ENCODE measurements at places on chromosomes 11 and 22. TPM values are rescaled to one million over a fixed set of nuclear protein-coding genes. Genes with fewer than 3 reads are reported as not detected.

- H3K27ac ChIP-seq, result no peak overlapping the region
- no peaks in the 10 kb centered on the region for H3K4me1 ChIP-seq
- peaks cover 27% of the 10 kb centered on the region for H3K36me3 ChIP-seq
- DNase-seq, result no peak
- no peaks in the 10 kb centered on the region for H3K27me3 ChIP-seq
- H3K4me3 ChIP-seq, result no peak overlapping the region
Observed at GRCh38 chr11:45947885-45948284, 25.4 kb downstream of the LARGE2 start.

DNA sequence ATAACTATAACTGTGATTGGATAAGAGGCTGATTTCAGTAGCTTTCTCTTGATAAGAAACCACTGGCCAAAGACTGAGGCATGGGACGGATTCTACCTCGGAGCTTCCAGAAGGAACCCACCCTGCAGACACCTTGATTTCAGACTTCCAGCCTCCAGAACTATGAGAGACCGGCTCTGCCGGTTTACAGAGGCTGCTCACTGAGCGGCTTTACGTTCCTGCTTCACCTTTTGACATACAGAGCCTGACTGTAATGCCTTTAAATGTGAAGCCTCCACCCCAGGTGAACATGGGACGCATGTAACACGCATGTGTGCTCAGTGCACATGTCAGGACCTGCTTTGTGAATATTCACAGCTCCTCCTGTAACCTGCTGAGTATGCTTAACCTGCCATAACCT is 361.5 kb downstream of the CTTN start:
- H3K4me3 ChIP-seq, result no peak overlapping the region
- H3K4me1 ChIP-seq, result peaks cover 24% of the 10 kb centered on the region
- H3K27ac ChIP-seq, result no peak overlapping the region
- no peak for DNase-seq

DNA sequence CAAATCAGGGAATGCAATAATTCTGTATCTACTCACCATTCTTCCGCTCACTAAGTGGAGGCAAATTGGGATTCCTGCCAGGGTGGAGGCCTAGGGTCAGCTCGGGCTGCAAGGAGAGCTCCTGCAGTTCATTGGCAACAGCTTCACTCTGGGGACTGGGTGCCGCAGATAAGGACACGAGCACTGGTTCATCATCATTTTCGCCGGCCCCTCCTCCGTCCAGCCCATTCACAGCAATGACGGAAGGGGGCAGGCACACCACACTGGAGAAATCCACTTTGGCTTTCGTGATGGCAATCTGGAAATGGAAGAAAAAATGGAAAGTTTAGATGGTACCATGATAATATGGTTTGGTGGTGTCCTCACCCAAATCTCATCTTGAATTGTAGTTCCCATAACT is 84.4 kb downstream of the MRTFA start:
- H3K4me1 ChIP-seq, result peaks cover 41% of the 10 kb centered on the region
- H3K36me3 ChIP-seq, result peaks cover 37% of the 10 kb centered on the region
- DNase-seq, result no peak
- no peak overlapping the region for H3K4me3 ChIP-seq
- peak overlapping the region; percentile 50 for H3K27ac ChIP-seq

The FAM180B gene
- total RNA-seq, result not detected

The KRTAP5-7 gene
- 0.11 TPM for total RNA-seq

The PDE2A gene
- total RNA-seq, result 4.9 TPM

The ENTHD1 gene
- not detected for total RNA-seq

The CDCA5 gene
- total RNA-seq, result 80.6 TPM

Data from WTC11 (cell line).